H7 (cell line): ENCODE measurements at places on chromosomes 5 and 9.

DNA sequence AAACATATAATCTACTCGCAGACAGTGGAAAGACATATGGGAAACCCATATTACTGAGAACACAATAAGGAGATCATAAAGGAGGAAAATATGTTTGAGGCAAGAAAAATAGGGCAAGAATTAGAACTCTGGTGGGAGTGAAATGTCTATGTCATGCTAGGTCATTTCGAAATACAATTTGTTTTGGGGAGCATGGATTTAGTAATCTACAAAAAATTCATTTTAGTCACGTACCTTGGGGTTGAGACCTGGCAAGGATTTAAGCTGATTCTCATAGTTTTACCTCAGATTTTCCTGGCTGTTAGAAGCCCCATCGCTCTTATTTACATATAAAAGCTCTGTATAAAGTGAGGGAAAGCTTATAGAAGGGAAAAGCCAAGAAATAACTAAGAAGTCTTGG is 11.5 kb upstream of the CSNK1G3 start:
- no peak for DNase-seq

- no peak for DNase-seq
Measured at GRCh38 chr9:297104-297972, 82.7 kb downstream of the DOCK8 start.

DNA sequence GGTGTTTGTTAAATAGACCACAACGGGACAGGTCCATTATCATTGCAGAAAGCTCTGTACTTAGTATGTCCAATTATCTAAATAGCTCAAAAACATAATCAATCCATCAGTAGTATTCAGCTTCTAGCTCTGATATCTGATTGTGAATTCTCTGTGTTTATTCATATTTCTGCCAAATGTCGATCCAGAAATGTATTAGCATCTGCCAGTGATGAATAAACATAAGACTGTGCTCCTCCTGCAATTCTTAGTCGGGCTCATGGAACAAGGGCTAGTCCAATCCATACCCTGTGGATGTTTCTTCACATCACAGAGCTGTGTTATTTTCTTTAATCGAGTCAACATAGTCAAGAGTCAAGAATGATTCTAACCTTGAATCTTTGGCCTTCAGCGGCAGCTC is 1612.1 kb upstream of the WWC1 start:
- no peak for DNase-seq

DNA sequence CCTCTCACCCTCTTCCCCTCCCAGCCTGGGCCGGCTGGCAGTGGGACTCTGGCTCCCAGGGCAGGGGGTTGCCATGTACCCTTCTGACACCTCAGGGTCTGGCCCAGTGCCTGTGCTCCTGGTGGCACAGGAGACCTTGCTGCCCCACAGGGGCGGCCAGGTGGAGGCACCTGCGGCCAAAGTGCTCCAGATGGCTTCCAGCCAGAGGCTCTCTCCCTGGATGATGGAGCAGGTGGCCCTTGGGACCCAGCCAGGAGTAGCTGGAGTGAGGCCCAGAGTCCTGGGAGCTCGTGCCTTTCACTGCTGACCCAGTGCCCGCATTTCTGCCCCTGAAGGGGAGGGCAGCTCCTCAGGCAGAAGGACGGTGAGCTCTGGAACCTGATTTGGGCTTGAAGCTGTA is 87.3 kb downstream of the NTNG2 start:
- peak; percentile 23 for DNase-seq

GRCh38 chr5:69105996-69106906 is 12.4 kb downstream of the SLC30A5 start:
- DNase-seq = no peak

- DNase-seq = no peak
Measured at GRCh38 chr9:4160249-4160648, 139.6 kb downstream of the GLIS3 start.

- DNase-seq = peak; percentile 65
Measured at GRCh38 chr5:160262151-160263074, 33.1 kb downstream of the FABP6 start.

DNA sequence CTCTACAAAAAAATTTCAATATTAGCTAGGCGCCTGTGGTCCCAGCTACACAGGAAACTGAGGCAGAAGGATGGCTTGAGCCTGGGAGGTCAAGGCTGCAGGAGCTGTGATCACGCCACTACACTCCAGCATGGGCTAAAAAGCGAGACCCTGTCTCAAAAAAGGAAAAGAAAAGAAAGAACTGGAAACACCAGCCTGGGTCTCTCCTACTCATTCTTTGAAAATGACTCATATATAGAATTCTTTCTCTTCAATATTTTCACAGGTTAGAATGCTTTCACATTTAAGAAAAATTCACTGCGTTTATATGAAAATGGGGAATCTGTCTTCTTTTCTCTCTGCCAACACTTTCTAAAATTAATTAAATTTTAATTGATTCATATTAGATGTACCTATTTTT is 115.6 kb downstream of the TRPM6 start:
- DNase-seq = no peak

DNA sequence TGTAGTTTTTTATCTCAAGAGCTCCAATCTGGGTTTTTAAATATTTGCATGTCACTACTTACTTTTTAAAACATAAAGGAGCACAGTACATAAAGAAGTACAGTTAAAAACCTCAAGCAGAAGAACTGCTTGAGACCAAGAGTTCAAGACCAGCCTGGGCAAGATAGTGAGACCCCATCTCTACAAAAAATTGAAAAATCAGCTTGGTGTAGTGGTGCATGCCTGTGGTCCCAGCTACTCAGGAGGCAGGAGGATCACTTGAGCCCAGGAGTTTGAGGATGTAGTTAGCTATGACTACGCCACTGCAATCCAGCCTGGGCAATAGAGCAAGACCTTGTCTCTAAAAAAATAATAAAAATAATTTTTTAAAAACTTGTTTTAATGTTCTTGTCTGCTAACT is 972.7 kb upstream of the DMAC1 start:
- no peak for DNase-seq

DNA sequence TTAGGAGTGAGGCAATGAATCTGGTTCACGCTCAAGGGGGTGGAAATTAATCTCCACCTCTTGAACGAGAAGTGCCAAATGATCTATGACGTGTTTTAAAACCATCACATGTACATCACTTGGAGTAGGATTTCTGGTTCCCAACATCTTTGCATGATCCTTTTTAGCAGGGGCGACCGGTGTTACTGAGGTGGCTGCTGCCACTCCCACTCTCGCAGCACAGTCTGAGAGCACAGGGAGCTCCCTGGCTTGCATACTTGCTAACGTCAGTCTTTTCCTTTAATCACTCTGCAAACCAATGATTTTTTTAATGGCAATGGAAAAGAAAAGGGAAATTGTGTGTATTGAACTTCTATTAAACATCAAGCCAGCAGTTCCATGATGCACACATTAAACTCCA is 624.4 kb downstream of the IRX1 start:
- DNase-seq = no peak

GRCh38 chr5:137392261-137392660 is 106.9 kb downstream of the SPOCK1 start:
- DNase-seq = no peak

DNA sequence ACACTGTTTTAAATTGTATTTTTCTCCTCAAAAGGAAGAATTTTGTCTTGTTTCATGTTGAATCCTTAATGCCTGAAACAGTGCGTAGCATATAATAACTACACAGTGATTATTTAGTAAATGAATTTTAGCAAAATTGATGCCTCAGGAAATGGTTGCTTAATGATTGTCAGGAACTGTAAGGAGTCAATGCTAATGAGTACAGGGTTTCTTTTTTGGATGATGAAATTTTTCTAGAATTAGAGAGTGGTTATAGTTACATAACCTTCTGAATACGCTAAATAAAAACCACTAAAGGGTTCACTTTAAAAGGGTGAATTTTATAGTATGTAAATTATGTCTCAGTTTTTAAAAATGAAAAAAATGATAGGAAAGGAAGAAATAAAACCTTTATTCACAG is 14.9 kb downstream of the FAM151B start:
- no peak for DNase-seq

DNA sequence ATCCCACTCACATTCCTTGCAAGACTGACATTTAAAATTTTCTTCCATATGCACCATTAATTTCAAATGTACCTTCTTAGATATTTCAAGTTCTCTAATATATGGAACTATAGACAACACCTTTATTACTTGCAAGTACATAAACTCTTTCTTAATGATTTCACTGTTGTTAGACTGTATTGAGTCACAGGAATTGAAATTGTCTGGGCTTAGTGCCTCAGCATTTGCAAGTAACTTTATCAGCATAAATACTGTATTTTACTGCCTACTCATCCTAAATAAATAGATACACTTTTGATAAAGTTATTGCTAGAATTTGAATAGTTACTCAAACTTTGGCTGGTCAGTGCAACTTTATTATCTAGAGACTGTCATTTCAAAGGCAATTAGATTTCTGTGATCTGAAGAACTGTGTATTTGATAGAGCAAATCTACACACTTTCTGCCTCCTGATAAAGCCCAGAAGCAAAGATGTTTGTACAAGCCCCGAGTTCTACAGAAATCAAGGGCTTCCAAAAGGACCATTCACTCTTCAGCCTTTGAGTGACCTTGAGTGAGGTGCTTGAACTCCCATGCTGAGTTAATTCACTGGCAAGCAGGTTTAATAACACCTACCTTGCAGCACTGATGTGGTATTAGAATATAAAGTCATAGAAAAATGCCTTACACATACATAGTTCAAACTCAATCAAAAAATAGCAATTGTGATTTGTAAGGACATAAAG is 91.6 kb downstream of the COX7C start:
- DNase-seq = no peak

- DNase-seq = no peak
Measured at GRCh38 chr5:598564-598890, 13.6 kb upstream of the CEP72 start.

DNA sequence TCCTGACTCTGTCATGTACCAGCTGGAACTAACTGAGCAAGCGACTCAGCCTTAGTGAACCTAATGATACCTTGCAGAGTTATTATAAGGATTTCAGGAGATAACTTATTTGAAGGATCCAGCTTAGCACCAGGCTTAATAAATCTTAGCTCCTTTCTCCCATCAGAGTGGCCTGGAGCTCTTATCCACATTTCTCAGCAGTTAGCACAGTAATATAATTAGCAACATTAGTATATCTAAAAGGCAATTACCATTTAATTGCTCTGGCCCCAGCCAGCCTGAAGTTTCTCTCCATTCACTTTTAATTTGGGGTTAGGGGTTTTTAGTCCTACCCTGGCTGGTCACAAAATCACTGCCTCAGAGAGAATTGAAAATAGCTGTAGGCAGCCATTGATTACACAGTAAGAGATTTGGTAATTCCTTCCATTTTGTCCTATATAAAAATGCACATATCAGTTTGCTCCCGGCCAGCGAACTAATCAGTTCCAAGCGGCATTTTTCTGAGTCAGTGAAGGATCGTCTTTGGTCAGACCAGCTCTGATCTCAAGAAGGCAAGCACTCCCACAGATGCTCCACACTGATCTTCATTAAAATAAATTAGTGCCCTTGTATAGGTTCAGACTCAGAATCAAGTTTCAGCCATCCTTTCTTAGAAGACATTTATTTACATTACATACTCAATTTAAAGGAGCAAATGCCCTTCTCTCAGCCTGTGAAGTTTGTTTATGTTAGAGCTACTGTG is 56.6 kb downstream of the SNCAIP start:
- no peak for DNase-seq

DNA sequence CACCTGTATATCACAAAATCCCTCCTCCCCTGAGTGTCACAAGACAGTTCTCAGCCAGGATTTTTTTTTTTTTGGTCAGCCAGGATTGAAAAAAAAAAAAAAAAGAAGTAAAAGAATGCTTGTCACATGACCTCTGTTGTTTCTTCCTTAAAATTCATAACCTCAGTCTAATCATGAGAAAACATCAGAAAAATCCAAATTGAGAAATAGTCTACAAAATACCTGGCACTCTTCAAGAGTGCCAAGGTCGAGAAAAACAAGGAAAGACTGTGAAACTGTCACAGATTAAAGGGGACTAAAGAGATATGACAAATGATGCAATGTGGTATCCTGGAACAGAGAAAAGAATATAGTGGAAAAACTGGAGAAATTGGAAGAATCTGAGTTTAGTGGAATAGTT is 58.5 kb upstream of the SUB1 start:
- DNase-seq = no peak

GRCh38 chr5:149452007-149452664 is 73.0 kb upstream of the IL17B start:
- DNase-seq = peak; percentile 61

- no peak for DNase-seq
Measured at GRCh38 chr5:59729357-59729756, 164.2 kb downstream of the PDE4D start.

GRCh38 chr9:107425101-107426025 is 64.2 kb downstream of the KLF4 start:
- DNase-seq = peak; percentile 82

DNA sequence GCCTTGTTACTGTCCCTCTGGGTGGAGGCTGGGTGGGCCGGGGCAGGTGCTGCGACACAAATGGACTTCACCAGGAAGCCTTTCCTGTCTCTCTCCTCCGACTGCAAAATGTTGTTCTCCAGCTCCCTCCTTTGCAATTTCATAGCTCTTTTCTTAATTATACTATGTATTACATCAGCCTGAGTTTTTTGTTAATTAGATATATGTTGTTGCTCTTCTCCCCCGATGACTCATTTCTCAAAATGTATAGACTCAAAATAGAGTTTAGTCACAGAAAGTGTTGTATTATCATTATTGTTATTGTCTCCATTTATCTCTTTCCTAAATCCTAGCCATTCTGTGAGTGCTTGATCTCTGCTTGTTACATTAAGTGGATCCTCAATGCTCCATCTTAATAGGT is 122.4 kb upstream of the OSMR start:
- DNase-seq = no peak

DNA sequence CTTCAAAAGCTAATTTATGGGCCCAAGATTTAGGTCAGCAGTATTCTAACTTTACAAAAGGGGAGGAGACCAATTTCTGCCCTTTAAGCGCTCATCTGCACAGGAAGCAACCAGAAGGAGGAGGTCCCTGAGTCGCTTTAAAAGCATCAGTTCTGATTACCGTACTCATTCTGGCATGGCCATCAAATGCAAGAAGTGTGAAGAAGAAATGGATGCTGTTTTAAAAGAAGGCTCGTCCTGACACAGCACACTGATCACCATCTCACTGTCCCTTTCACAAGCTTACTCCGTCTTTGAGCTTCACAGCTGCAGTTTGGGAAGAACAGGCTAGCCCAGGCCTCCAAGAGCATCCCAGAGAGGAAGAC is 17.5 kb downstream of the ZNF608 start:
- DNase-seq = no peak

DNA sequence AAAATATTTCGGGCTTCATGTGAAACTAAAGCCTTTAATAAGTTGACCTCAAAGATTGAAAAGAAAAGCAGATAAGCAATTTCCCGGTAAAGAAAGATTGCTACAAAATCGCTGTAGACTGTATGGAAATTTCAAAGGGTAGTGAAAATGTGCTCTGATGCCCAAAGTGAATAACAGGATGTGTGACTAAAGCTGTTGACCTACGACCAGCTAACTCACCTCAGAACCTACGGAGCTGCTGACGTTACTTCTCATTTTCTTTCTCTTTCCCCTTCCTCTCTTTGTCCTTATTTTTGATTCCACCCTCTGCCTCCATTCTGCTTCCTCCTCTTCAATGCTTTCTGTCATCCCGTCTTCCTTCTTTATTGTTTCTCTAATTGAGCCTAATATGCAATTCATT is 103.2 kb downstream of the PDE4D start:
- DNase-seq = no peak

- DNase-seq = no peak
Measured at GRCh38 chr5:123873846-123874245, 361.9 kb downstream of the CSNK1G3 start.

- DNase-seq = no peak
Measured at GRCh38 chr9:125763394-125763801, 16.2 kb downstream of the PBX3 start.
